Activated CD4-positive, alpha-beta T cell treated with anti-CD3 and anti-CD28 coated beads for 1 hour (primary cell): ENCODE measurements at places on chromosomes 5 and 9.

DNA sequence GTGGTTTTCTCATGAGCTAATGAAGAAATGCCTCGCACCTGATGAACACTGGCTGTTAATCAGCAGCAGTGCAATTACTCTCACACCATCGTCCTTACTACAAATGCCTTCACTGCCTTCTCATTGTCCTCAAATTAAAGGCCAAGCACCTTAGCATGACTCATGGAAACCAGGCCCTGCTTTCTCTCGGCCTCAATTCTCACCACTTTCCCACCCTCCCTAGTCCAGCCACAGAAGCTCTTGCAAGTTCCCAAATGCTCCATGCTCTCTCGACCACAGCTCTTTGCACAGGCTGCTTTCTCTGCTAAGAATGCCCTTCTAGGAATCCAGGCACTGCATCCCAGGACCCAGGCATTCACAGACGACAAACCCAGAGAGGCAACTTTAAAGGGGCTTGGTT is 94.6 kb upstream of the KLF4 start:
- no peak for DNase-seq

- DNase-seq = peak; percentile 31
Measured at GRCh38 chr9:111937781-111938426, 41.3 kb downstream of the UGCG start.

DNA sequence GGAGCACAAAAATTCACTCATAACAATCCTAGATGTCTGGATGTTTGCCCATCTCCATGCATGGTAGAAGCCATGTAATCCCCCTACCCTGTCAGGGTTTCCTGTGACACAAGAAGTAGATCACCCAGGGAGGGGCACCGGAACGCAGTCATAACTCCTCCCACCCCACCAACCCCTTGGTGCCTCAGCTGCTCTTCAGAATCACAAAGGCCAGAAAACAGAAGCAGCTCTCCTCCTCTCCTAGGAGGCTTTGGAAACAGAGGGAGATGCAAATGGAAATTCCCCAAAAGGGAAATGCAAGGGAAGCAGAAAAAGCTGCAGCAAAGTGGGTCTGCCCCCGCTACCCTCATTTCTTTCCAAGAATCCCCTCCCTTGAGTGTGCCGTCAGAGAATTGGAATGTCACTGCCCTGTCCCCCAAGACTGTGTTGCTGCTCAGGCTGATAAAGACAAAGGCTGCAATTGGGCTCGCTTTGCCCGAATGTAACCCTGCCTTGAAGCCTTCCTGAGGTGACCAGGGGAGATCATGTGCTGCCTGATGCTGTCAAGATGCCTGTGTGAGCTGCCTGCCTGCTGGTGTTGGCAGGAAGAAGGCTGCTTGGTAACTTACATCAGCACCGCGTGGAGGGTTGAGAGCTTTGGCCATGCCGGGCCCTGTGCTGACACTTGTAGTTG is 65.5 kb upstream of the ABCA1 start:
- DNase-seq = no peak

DNA sequence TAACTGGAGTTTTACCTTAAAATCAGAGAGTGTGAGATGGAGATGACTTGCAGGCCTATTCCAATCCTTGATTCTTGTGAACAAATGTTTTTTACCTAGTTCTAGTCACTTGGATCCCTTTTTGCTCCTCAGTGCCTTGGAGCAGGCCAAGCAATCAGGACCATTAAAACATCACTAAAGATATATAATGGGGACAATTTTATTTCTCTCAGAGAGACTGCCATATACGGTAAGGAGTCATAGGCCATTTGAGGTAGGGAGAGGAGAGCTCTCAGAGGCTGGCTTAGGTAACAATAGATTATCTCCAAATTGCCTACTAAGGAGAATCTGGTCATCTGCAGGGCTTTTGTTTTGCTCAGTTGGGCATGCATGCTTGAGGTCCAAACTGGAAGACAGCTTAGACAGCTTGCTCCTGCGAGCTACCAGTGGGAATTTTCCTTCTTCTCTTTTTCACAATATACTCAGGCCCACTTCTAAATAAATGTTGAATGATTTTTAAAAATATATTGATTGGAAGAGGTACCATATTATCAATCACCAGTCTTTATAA is 44.0 kb downstream of the FREM1 start:
- DNase-seq = no peak

DNA sequence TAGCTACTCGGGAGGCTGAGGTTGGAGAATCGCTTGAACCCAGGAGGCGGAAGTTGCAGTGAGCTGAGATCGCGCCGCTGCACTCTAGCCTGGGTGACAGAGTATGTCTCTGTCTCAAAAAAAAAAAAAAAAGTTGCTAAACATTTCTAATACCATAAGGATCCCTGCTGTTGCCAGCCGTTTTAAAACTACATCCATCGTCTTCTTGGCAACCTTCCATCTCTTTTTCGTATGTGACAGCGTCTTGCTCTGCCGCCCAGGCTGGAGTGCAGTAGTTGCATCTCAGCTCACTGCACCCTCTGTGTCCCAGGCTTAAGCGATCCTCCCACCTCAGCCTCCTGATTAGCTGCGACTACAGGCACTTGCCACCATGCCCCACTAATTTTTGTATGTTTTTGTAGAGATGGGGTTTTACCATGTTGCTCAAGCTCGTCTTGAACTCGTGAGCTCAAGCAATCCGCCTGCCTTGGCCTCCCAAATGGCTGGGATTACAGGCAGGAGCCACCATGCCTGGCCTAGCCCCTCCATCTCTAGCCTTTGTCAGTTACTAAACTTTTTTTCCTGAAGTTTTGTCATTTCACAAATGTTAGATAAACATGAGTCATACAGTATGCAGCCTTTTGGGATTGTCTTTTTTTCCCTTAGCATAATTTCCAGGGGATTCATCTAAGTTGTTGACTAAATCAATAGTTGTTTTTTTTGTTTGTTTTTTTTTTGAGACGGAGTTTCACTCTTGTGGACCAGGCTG is 13.5 kb downstream of the NSD1 start:
- no peak for DNase-seq

DNA sequence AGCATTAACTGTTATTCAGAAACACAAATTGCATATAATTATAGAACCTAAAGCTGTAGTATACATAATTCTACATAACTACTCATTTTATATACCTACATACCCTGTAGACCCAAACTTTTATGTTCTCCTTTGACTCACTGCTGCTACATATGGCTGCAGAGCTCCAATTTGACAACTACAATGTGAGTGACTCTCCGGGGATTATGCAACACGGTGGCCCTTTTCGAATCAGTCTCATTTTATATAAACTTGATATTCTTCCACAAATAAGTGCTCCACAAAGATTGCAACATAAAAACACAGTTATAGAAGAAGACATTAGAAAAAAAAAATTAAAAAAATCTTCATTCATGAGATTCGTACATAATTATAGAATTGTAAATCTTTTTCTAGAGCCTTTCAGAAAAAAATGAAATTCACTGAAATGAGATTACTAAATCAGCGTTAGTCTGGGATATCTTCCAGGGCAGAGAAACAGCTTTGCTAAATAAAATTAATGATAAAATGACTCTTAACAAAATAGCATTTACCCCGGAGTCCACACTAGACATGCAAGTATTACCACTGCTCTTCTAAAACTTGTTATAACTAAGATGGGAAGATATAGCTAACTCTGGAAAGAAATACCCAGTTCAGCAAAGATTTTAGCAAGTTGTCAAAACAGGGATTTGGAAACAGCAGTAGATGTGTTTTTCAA is 52.6 kb downstream of the SRFBP1 start:
- no peak for DNase-seq

GRCh38 chr9:128254855-128255759 is 20.7 kb downstream of the GOLGA2 start:
- DNase-seq = peak; percentile 39

DNA sequence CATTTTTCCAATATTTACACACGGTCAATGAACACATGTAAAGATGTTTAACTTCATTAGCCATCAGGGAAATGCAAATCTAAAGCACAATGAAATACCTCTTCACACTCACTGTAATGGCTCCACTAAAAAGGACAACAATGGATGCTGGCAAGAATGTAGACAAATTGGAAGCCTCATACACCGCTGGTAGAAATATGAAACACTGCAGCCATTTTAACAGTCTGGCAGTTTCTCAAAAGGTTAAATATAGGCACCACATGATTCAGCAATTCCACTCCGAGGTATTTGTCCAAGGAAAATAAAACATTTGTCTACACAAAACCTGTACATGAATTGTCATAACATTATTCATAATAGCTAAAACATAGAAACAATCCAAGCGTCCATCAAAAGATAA is 20.0 kb downstream of the RNF145 start:
- DNase-seq = no peak

DNA sequence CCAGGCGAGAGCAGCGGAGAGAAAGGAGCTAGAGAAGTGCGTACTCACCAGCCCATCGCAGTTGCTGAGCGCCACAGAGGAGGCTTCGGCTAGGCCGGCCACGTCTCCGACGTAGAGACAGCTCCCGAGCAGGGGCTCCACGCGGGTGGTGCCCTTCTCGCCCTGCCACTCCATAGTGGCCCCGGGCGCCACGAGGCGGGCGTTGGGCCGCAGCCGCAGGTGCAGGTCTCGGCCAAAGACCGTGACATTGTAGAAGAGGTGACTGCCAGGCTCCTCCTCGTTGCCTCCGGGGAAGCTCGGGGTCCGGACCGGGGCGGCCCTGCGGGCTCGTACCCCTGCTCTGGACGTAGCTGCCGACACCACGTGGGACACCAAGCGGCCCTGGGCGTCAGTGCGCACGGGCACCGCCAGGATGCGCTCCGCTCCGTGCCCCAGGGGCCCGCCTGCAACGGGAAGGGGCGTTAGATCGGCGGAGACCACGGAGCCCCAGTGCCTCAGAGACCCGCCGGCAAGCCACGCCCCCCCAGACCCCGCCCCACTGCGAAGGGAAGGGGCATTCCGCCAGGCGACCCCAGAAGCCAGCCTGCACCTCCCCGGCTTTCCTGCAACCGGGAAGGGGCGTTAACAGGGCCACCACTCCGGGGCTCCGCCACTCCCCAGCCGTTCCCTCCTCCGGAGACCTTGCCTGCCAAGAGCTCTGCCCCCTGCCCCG is 1.4 kb downstream of the ADAMTS2 start:
- DNase-seq = no peak

GRCh38 chr5:179495906-179496455 is 54.4 kb upstream of the RUFY1 start:
- DNase-seq = no peak

DNA sequence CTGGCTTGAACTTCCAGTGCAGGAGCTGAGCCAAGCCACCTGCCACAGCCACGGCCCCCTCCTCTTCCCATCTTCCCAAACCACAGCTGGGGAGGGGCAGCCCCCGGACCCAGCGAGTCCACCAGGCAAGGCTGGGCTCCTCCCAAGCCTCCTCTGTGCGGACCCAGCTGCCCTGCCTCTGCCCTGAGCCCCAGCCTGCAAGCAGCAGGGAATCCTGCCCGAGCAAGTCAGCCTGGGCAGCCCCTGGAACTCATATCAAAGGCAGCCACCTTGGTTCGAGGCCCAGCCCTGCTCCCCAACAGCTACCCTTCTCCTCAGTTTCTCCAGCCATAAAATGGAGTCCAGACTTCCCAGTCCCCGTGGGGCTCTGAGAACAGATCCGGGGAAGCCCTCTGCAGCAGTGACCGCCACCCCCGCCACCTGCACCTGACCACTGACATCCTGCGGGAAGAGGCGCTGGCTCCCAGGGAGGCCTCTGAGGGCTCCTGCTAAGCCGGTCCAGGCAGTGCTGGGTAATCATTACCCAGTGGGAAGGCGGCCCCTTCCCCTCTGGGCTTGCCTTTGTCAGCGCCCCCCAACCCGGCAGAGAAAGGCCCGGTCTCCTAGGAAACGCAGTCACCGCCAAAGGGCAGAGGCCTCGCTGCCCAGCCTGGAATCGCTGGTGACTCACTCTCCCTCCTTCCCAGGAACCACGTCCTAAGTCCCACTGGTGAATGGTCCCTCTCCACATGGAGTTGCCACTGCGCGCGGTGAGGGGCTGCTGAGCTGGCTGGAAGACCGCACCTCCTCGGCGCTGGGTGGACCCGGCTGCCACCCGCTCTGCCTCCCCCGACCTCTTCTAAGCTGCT is 1.5 kb downstream of the VAV2 start:
- no peak for DNase-seq

- no peak for DNase-seq
Measured at GRCh38 chr9:99490729-99491128, 268.6 kb downstream of the SEC61B start.

DNA sequence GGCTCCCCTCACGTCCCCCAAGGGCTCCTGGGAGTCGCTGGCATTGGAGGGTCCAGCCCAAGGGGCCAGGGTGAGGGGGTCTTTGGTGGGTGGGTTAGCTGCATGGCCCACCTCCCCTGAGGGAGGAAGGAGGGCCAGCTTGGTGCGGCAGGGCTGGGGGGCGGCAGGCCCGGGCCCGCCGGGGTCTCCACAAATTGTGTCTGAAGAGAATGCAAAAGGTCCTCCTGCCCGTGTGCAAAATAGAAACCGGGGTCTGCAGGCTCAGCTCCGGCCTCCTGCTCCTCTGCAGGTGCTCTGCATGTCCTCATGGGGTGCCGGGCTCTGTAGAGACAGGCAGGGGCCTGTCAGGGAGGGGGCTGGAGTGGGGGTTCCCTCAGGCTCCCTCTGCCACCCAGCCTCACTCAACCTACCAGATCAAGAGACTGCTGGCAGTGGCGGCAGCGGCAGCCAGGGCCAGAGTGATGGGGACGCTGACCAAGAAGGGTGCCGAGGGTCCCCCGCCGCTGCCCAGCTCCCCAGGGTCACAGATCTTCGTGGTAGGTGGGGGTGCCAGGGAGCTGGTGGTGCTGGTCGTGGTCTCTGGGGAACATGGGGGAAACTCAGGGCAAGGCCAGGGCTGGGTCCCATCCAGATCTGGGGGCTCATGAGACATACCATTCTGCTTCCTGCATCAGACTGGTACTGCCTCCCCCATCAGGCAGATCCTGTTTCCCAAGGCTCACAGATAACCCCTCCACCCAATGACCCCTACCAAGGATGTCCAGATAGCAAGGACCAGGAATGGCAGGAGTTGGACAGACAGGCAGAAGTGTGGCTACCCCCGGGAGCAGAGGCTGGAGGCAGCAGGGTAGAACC is 29.2 kb upstream of the ENHO start:
- DNase-seq = no peak

GRCh38 chr9:129542741-129543140 is 78.2 kb downstream of the C9orf50 start:
- DNase-seq = no peak

GRCh38 chr5:23612701-23613100 is 105.3 kb downstream of the PRDM9 start:
- no peak for DNase-seq
